ENCODE measurements at places on chromosomes 7 and 10. TPM values are rescaled to one million over a fixed set of nuclear protein-coding genes. Genes with fewer than 3 reads are reported as not detected.

DNA sequence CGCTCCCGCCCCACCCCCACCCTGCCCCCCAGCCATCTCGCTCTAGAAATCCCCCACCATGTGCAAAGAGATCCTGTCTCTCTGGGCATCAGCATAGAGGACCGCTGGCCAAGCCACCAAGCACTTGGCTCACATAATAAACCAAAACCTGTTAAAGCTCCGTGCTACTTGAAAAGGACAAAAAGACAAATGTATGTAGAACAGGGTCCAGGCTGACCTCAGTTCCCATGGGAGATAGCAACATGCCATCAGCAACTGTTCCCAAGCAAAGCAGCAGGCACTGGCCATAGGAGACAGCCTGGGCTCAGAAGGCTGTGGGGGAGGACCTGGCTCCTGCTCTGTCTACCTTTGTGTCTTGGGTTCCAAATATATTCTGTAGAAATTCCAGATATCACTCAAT is 38.4 kb upstream of the GDF10 start:
- DNase-seq, result no peak

The WNT16 gene
- not detected for polyA plus RNA-seq

- DNase-seq, result no peak
Observed at GRCh38 chr7:151637781-151638261, 118.1 kb upstream of the RHEB start.

GRCh38 chr7:111803015-111803758 is 240.9 kb upstream of the IMMP2L start:
- DNase-seq, result no peak

DNA sequence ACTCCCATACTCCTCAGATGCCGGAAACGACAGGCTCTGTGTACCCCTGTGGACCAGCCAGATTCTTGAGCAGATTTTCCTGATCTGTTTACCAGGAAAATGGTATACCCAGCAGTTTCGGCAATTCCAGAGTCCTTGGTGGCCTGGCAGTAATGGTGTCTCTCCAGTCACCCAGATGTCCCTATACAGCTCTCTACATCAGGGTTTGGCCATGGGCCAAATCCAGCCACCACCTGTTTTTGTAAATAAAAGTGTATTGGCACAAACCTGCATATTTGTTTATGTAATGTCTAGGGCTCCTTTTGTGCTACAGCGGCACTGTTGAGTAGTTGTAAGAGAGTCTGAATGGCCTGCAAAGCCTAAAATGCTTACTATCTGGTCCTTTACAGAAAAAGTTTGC is 491.3 kb downstream of the RPS24 start:
- DNase-seq, result no peak

DNA sequence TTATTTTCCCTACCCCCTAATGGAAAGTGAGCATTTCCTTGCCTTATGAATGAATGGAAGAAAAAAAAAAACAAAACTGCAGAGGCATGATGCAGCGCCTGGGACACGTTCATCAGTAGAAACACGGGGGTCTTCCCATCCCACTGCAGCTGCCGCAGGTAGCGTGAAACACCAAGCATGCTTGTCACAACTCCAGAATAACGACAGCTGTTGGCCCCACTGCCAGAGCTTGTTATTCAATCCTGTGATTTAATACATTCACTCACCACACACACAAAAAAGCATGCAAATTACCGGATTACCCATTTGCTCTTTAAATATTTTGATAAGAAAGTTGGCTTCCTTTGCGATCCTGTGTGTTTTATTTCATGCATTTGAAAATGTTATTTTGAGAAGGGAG is 48.4 kb upstream of the GNA12 start:
- DNase-seq, result no peak

- no peak for DNase-seq
Observed at GRCh38 chr7:79933144-79933543, 201.5 kb upstream of the GNAI1 start.

DNA sequence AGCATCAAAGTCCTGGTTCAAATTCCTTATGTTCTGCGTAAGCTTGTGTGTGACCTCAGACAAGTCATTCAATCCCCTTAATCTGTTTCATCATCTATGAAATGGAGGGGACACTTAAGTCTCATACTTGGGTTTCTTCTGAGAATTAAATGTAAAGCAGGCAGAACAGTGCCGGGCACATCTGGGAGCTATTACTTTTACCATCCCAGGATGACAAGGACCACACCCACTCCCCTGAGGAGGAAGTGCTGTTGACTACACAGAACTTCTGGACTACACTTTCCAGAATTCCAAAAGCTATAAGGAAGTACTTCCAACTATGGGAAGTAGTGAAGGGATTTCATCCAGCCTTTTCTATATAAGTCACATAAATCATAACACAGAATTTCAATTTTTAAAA is 294.9 kb downstream of the IPMK start:
- no peak for DNase-seq

The FAM25C gene
- not detected for polyA plus RNA-seq

DNA sequence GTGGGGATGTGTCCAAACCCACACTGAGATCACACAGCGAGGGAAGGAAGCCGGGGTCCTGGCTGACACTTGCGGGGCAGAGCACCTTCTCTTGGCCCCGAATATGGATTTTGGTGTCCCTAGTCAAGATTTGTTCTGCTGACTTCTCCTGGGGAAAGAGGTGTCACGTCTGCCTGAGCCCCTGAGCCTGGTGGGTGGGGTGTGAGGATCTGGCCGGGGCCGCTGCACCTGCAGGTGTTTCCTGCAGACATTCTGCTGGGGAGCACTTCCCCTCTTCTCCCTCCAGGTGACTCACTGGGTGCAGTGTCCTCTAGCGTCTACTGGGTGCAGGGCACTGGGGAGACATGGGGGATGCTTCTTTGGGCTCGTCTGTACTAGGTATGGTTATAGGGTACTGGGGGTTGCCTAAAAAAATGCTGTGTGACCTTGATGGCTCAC is 99.2 kb downstream of the GRK5 start:
- DNase-seq, result no peak

The OR6V1 gene
- polyA plus RNA-seq, result not detected

Data from BJ (cell line).